Mononuclear cell (primary cell): ENCODE measurements at places on chromosomes 11 and 22. TPM values are rescaled to one million over a fixed set of nuclear protein-coding genes. Genes with fewer than 3 reads are reported as not detected.

LSP1 gene
- total RNA-seq: 357 TPM

MN1 gene
- 4.5 TPM for total RNA-seq

OR2AG1 gene
- not detected for total RNA-seq

ISX gene
- not detected for total RNA-seq

CSRP3 gene
- not detected for total RNA-seq

DENND6B gene
- 1.0 TPM for total RNA-seq

UBQLNL gene
- total RNA-seq: 0.52 TPM

DRAP1 gene
- 65.6 TPM for total RNA-seq

SHISA8 gene
- 0.52 TPM for total RNA-seq

PATE2 gene
- not detected for total RNA-seq

NCR3LG1 gene
- 5.1 TPM for total RNA-seq

FGF4 gene
- not detected for total RNA-seq

STK33 gene
- total RNA-seq: 1.2 TPM

TSPAN18 gene
- 8.5 TPM for total RNA-seq

GSTP1 gene
- 294 TPM for total RNA-seq

GNAZ gene
- total RNA-seq: 10.0 TPM

BIRC3 gene
- 228 TPM for total RNA-seq

SMIM38 gene
- total RNA-seq: 0.31 TPM

INTS4 gene
- total RNA-seq: 63.8 TPM

CABP4 gene
- 2.6 TPM for total RNA-seq

EFCAB6 gene
- total RNA-seq: 0.52 TPM
